ENCODE measurements at places on chromosomes 6 and 20.

DNA sequence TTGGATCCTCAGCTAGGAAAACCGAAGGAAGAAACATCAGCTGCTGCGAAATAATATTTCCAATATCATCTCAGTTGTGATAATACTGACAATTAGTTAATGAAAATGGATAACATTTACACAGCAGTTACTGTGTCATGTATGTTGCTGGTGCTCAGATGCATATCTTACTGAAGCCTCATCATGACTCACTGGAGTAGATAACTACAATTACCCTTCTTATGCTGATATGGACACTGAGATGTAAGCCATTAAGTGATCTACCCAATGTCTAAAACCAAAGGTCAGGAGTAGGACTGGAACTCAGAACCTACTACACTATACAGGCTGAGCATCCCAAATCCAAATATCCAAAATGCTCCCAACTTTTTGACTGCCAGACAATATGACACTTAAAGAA, 54.7 kb upstream of the LYRM2 start:
- no peak for DNase-seq

DNA sequence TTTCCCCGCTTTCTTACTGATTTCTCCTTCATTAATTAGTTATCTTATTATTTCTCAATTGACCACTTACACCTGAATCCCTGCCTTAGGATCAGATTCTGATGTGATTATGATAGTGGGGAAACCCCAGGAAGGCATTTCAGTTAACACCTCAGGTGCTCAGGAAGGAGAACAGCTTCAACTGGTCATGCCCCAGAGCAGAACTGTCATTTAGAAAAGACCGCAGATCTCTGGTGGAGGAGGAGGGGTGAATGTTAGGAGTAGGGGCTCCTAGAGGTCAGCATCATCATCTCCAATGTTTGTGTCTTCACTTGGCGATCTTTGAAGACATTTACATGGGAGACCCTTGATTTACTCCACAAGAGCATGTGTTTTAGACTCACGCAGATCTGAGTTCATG, 44.5 kb downstream of the PROKR2 start:
- DNase-seq: no peak

DNA sequence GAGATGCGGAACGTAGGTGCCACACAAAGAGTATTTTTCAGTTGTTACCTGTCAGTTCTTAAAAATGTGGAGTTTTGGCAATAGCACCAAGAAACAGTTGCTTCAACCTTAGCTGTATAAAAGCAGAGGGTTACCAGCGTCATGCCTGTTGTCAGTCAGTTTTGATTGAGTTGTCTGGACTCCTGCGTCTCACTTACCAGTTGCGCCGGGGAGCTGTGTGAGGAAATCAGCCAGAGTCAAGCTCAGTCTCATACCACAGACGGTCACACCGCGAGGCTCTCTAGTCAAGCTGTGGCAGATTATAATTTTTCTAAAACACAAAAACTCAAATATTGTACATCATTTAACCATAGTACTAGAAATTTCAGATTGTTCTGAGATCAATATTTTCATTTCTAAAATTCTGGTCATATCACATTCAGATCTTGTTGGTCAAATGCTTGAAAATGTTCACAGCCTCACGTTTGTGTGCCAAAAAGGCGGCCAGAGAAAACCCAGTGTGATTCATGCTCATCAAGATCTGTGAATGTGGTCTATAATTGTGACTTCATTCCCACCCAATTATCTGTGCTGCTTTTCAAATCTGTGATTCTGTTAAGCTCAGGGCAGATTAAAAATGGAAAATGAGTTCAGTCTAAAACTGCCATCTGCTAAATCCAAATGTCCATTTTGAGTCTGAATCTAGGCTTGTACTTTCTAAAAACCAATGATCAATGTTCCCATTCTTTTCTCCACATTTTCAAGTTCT, 37.5 kb downstream of the SASH1 start:
- no peak for DNase-seq

DNA sequence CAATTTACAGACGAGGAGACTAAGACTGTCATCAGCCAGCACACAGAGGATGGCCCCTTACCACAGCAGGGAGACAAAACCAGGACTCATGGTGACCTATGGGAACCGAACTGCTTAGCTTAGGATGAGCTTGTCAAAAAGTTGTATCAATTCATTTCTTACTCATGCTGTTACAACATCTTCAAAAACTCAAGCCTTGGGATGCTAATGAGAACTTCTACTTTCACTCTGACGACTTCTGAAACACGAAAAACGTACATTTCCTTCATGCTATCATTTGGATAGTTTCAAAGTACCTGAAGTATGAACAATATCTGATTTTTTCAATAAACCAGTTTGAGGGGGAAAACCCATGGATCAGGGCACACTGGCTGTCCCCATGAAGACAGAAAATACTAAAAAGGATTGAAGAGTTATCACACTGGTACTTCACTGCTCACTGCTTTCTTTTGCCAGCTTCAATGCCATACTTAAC, 31.9 kb downstream of the HIVEP2 start:
- DNase-seq: no peak

- peak; percentile 73 for DNase-seq
Measured at GRCh38 chr6:110180228-110181008, at the start of gene CDC40. TSS of gene CDC40 (plus strand) at chr6:110180427. CDS start at chr6:110180445, 18 bp downstream.

GRCh38 chr20:60466687-60467022, 508.4 kb downstream of the CDH26 start:
- DNase-seq: no peak

GRCh38 chr20:45038745-45039474, 62.0 kb downstream of the KCNS1 start:
- DNase-seq: no peak

- peak; percentile 16 for DNase-seq
Measured at GRCh38 chr6:46329568-46329967, 158.8 kb upstream of the ENPP5 start.

DNA sequence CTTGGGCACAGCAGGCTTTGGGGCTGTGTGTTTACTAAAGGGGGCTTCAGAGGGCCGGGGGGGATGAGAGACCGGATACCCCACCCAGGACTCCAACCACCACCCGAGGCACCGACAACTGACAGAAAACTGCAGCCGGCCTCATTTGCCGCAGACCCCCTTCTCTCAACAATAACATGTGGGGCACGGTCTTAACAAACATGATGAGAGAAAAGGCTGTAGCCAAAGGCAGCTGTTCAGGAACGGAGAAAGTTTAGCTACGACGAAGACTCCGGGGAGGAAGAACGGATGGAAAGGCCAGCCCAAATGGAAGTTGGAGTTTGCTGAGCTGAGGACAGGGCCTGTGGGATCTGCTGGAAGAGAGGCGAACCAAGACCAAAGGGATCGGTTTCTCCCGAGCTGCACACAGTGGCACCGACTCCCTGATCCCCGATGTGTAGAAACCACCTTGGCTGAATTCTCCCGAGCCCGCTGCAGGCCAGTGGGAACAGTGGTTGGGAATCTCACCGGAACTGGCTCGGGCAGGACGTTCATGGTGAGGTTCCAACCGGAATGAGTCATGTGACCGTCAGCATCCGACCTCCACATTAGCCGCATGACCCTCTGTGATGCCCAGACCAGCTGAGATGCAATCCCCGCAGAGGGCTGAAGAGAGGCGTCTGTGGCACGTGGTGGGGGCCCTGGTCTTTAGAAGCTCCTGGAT, 359.3 kb downstream of the TAF4 start:
- DNase-seq: no peak

DNA sequence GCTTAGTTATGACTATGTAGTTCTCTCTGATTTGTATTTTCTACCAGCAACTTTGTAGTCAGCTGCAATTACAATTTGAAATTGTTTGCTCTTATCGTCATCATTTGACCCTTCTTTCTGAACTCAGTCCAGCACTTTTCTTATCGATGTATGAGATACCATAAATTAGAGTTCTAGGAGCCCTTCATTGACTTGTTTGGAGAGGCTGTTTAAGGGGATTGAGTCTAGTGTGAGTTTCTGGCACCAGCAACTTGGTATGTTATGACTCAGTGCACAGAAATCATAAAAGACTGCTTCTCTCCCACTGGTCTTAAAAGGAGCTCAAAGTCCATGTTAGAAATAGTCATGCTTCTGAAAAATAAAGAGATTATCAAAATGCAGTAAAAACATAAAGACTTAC, 190.3 kb downstream of the TENT5A start:
- DNase-seq: no peak

- DNase-seq: no peak
Measured at GRCh38 chr6:72675396-72675795, 53.5 kb downstream of the KCNQ5 start.

DNA sequence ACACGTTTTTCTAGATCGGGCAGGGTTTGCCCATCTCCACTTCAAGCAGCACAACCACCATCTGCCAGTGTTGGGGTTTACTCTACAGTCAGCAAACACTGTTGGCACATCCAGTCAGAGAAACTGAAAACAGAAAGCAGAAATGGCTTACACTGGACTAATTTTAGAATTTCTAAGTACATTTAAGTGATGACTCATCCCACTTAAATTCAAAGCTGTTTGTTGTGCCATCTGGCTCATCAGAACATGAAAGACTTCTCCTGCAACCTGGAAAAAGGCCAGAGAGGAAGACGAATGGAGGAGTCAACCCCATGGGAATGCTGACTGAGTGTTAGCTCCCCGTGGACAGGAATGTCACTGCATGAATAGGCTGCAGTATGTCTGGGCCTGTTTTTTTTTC, 21.8 kb downstream of the FAM209B start:
- peak; percentile 99 for DNase-seq

DNA sequence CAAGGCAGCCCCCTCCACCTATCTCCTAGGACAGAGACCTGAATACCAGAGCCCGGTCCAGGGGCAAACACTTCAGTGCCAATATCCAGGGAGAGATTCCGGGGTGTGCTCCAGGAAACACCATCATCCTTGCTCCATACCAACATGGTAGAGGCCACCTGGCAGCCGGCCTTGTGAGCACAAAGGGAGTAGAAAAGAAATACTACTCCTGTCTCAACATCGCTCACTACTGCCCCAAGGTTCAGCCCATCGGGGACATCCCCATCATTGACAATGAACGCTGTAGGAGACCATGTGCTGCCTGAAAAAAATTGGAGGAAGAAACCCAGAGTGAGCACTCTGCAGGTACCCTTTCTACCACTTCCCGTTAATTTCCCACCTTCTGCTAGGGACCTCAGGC, 1.5 kb downstream of the NEU1 start:
- no peak for DNase-seq

- no peak for DNase-seq
Measured at GRCh38 chr6:129890164-129890563, 29.0 kb upstream of the TMEM244 start.

DNA sequence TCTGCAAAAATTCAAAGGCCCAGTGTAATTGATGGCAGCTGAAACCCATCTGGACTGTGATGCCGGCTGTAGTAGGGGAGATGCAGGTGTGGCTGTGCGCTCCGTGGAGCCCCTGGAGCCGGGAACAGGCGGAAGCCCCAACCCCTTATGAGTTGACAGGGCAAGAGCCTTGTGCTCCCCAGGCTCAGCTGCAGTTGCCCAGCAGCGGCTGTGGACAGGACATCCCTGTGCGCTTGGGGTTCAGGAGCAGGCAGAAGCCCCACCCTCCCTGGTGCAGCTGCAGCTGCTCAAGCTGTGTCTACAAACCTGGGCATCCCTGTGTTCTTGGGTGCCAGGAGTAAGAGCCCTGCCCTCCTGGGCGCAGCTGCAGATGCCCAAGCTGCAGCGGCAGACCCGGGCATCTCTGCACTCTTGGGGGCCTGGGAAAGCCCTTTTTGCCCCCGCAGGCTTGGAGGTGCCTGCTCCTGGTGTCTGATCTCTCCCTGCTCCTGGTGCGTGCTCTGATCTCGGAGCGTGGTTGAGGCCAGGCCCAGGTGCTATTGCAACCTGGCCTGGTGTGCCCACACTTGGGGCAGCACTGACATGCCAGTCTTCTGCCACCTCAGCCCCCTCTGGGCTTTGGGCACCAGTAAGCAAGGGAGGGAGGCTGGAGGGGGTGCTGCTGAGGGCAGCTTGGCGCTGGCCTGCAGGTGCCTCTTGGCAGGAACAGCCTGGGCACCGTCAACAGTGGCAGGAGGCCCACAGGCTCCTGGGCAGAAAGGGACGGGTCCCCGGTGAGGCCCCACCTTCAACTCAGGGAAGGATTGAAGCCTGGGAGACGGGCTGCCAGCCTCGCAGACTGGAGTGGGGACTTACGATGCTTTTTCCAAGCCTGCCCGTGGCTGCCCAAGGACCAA, 30.3 kb downstream of the OR2J2 start:
- DNase-seq: no peak

- no peak for DNase-seq
Measured at GRCh38 chr6:45479834-45480751, 102.4 kb upstream of the SUPT3H start.

DNA sequence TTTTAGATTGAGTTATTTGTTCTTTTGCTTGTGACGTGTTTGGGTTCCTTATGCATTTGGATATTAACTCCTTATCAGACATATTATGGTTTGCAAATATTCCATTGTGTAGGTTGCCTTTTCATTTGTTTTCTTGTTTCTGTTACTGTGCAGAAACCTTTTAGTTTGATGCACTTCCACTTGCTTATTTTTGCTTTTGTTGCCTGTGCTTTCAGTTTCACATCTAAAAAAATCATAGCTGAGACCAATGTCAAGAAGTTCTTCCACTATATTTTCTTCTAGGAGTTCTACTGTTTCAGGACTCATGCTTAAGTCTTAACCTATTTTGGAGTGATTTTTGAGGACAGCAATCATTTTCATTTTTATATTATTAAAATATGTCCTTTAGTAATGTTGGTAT, 113.5 kb downstream of the EPM2A start:
- DNase-seq: no peak

GRCh38 chr6:52164319-52165094, 21.7 kb upstream of the IL17A start:
- DNase-seq: peak; percentile 11

- no peak for DNase-seq
Measured at GRCh38 chr6:33694977-33695376, 16.5 kb downstream of the UQCC2 start.

DNA sequence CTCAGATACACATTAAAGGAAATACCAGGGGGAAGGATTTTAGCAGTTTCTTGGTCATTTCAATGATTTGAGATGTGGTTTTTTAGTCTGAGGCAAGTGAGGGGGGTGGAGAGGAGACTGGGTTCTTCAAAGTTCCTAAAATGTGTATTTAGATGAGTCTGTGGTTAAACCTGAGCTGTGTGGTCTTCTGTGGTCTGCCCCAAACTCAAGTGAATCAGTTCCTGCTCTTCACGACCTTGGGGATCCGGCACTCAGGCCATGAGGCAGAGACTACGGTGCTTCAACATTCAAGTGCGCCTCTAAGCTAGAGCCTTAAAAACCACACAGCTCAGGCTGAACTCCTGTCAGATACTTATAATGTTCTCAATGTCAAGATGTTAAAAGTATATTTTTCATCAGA, 406.7 kb downstream of the LMBRD1 start:
- DNase-seq: no peak

GRCh38 chr6:142297996-142298753, 3.6 kb upstream of the ADGRG6 start:
- no peak for DNase-seq

GRCh38 chr6:113619077-113619476, 238.1 kb upstream of the MARCKS start:
- DNase-seq: no peak

- DNase-seq: no peak
Measured at GRCh38 chr6:105227295-105227767, 47.5 kb upstream of the POPDC3 start.

GRCh38 chr20:45873409-45874103, 7.5 kb upstream of the ZSWIM1 start:
- no peak for DNase-seq
